ENCODE measurements at places on chromosomes 1 and 21.

GRCh38 chr1:156553860-156554485 lies 18.4 kb downstream of the IQGAP3 start:
- no peak for DNase-seq

GRCh38 chr1:204971517-204972336 lies 71.3 kb upstream of the CNTN2 start:
- no peak for DNase-seq

DNA sequence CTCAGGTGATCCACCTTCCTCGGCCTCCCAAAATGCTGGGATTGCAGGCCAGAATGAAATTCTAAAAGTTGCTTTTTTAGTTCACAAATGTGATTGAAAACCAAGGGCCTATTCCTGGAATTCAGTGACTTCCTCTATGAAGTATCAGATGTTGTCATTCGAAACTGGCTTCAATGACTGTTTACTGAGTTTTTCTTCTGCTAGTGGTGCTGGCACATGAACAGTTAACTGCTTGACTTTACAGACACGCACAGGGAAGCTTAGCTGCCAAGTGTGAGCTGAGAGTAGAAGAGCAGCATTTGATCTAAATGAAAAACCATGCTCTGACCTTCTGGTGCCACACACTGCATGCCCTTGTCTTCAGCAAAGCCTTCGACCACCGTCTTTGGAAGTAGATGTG lies 32.8 kb upstream of the AJAP1 start:
- DNase-seq: no peak

DNA sequence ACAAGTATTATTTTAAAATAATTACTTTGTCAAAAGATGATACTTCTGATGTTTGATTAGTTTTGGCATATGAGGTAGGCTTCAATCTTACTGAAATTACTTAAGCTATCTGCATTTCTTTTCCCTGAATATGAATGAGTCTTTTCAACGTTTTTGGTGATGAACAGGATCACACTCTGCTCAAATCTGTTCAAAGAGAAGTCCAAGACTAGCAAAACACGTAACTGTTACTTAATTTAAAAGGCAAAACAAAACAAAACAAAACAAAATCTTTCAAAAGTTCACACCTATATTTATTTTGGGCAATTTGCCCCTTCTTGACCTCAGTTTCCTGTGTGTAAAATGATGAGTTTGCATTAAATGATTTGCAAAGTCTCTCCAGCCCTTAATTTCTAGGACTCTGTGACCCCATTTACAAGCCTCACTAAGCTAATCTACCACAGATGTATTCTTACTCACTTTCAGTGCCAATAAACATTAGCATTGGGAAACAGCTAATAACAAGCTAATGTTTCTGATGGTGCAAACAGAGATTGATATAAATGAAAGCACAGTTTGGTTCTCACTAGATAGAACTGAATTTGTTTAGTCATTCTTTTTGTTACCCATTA lies 865.4 kb downstream of the LTN1 start:
- DNase-seq: no peak

- DNase-seq: no peak
Observed at GRCh38 chr1:218557731-218558130, 212.6 kb downstream of the TGFB2 start.

- DNase-seq: no peak
Observed at GRCh38 chr1:206094024-206094423, 23.2 kb downstream of the AVPR1B start.

DNA sequence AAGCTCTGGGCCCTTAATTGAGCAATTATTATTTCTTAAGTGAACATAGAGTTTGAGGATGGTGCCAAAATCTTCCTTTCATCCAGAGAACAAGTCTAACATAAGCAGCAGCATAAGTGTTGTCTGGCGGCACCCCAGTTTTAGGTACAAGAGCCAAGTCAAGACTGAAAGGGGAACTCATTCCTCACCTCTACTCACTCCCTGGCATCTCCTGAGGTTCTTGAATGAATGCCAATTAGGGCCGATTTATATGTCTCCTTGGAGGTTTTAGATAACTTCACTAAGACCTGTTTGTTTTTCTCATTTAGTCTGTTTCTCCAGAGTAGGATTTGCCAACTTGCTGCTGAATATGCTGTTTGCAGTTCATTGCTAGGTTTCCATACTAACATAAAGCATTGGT lies 42.6 kb upstream of the ADGRL2 start:
- no peak for DNase-seq

- DNase-seq: no peak
Observed at GRCh38 chr1:43005460-43006361, 47.0 kb upstream of the SLC2A1 start.

- no peak for DNase-seq
Observed at GRCh38 chr1:222624214-222624613, 6.3 kb downstream of the MIA3 start.

DNA sequence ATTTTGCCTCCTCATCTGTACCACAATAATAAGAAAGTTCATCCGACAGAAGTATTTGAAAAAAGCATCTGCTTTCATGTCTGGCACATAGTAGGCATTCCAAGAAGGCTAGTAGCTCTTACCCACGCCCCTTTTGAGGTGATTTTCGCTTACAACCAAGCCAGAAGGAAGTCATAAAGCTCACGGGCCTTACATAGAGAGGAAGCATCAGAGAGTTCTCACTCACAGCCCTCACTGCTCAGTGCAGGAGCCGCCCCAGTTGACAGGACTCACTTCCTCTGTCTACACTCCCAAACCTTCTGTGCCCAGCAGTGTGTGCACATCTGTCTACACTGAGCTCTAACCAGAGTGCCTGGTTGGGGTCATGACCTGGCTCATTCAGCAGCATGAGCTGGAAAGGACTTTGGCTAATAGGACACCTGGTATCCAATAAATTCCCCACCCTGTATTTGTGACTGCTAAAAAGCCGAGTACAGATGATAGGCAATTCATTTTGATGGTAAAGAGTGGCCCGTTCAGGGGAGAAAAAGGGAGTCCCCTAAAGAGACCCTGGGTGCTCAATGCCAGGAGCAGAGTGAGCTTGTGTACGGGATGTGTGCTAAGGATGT lies 36.8 kb upstream of the DUSP10 start:
- DNase-seq: no peak

DNA sequence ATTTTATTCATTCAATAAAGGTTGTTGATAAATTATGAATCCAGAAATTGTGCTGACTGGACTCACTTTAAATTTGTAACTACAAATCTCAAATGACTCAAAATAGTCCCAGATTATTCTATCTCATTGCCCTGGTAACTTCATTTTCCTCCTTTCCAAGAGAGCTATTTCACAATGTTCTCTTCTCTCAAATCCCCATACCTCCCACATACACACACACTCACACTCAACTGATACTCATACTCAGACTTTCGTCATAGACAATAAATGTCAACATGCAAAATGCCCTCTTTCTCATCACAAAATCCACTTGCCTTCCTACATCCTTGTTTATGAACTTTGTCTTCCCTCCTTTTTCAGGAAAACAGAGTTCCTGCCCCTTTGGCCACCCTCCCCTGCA lies 33.3 kb downstream of the EXTL2 start:
- no peak for DNase-seq

DNA sequence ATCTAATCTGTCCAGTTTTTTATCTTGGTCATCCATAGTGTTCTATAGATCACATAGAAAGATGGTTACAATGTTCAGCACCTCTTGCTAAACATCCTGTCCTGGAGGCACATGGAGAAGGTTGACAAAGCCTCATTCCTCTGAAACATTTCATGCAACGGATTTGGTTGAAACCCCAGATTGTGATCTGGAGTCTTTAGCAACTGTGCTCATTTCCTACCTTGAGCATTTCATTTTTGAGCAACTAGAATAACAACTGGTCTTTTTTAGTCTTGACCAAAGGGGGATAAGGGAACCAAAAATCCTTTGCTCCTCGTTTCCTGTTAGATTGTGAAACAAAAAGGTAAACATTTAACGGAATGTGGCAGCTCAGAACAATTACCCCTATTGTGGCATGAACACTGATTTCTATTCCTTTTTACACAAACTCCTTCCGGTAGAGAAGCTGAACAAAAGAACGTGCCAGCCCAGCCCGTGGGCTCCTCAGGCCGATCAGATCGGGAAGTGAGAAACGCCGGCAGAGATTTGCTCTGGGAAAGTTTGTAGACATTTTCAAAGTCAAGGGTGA lies 94.7 kb upstream of the ERRFI1 start:
- DNase-seq: no peak

DNA sequence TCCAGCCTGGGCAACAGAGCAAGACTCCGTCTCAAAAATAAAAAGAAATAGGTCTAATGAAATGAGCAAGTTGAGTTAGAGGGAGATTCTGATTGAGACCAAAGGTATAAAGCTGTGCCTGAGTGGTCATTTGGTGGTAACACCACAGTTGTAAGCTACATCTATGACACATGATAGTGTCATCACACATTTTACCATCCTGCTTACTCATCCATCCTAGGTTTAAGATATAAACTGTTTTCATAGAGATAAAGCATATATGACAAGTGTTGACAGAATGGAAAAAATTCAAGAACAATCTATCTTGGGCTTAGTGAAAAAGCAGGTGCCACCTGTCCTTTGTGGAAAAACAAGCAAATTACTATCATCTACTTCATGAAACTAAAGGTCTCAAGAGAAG lies 7.1 kb upstream of the CFAP141 start:
- no peak for DNase-seq

DNA sequence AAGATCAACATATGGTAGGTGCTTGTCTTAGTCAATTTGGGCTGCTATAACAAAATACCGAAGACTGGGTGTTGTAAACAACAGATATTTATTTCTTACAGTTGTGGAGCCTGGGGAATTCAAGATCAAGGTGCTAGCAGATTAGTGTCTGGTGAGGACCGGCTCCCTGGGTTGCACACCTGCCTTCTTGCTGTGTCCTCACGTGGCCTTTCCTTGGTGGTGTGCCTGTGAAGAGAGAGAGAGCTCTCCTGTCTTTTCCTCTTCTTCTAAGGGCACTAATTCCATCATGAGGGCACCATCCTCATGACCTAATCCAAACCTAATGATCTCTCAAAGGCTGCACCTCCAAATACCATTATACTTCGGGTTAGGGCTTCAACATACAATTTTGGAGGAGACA lies 45.8 kb upstream of the ATF3 start:
- no peak for DNase-seq

GRCh38 chr1:112599477-112599876 lies 19.5 kb downstream of the ST7L start:
- DNase-seq: no peak

DNA sequence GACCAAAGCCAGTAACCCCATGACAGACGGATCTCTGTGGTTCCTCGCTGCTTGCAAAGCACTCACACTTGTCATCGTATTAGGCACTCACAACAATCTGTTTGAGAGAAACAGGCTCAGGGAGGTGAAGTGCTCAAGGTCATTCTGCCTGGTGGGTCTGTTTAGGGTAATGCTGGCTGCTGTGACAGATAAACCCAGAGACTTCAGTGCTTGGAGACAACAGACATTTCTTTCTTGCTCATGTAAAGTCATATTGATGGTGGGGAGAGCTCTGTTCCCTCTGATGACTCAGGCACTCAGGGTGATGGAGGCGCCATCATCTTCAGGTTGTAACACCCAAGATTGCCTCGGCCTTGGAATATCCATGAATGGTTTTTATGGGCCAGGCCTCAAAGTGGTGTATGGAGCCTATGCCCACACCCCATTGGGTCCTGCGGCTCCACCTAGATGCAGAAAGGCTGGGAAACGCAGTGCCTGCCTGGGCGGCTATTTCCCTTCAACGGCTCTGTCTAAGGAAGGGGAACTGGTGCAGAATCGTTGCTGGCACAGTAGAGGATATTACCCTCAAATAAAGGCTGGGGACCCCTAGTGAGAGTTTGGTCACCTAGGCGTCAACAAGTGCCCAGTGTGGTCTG lies 71.6 kb upstream of the SELENON start:
- no peak for DNase-seq

GRCh38 chr1:41626146-41626545 lies 141.7 kb upstream of the EDN2 start:
- DNase-seq: no peak
